Renal pelvis (tissue), 12 donors: ENCODE measurements at places on chromosomes 2 and 18.

GRCh38 chr2:143176606-143177005 is 47.4 kb downstream of the ARHGAP15 start:
- DNase-seq = no peak

GRCh38 chr2:227782804-227783203 is 30.8 kb upstream of the CCL20 start:
- DNase-seq = no peak

DNA sequence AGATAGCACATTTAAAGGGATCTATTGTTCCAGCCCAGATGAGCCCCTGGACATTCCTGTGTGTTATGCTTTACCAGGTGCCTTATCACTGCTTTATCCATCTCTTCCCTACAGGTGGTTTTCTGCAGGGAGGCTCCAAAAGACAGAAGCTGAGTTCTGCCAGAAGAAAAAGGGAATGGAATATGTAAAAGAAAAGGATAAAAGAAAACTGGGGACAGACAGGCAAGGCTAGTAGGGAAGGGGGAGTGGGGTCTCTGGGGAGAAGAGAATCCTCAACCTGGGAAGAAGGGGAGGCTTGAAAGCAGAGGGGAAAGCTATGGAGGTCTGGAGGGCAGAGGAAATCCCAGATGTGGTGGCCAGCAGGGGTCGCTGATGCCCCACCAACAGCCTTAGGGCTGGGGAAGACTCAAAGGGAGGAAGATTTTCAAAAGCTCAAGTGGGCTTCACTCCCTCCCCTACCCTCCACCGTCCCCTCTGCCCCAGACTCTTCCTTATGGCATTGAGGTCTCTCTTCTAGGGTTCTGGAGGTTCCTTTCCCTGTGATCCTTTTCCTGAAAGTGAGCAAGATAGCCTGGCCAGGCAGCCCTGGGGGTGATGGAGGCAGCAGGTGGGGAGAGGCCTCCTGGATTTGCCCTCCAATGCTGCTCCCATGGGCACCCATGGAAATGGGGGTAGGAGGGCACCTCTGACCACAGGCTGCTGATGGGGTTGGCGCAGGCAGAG is 178.1 kb upstream of the PKDCC start:
- DNase-seq = peak; percentile 72

- DNase-seq = no peak
Measured at GRCh38 chr2:13030606-13031005, 313.9 kb downstream of the TRIB2 start.

- DNase-seq = no peak
Measured at GRCh38 chr2:105537466-105537865, 138.6 kb upstream of the FHL2 start.

DNA sequence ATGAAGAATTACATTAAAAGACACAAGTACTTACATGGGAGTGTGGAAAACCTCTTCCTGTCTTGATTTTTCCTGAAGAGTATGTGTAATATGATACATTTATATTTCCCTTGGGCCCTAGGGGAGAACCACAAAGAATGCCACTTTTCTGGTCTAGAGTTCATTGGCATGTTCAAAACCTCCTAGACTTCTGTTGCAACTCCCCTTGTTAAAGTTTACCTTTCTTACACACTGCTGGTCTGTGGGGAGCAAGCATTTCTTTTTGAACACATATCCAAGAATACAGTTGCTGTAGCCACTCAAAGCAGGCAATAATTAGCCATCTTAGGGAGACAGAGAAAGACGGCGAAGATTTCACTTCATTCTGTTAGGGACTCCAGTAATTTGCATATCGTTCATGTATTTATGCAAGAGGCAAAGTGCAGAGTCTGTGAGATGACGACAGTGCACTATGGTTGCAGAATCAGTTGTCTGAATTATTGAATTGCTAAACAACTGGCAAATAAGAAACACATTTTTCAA is 103.5 kb downstream of the NOL4 start:
- peak; percentile 40 for DNase-seq

DNA sequence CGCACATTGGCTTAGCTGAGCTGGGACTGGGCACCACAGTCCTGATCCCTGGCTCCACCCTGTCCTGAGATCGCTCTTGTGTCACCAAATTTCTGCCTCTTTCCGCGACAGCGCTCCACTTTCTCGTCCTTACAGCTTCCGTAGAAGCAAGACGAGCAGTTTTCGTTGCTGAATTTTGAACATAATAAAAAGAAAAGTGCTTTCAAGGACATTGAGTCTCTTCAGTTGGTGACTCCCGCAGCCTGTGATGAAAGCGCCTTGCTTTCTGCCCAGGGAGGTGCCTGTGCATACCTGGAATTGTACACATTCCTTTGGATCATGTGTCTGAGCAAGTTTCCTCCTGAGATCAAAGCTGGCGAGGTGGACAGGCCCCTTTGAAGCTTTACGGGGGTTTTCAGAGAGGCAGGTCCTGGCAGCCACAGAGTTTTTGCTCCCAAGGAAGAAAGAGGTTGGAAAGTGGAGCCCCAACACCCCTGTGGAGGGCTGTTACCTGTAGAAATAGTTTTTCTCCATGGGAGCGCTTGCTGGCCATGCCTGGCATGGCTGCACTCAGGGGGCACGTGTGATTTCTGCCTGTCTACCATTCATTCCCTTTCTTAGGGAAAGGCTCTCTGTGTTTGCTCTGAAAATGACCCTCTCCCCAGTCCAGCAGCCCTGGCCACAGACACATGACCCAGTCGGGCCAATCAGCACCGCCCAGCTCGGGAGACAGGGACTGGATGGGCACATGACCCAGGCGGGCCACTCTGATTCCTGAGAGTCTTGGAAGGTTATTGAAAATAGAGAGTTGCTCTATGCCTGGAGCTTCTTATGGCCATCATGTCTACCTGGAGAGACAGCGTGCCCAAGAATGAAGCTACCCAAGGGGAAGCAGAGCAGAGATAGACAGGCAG is 115.6 kb upstream of the OTOS start:
- peak; percentile 77 for DNase-seq

- DNase-seq = peak; percentile 74
Measured at GRCh38 chr2:115161081-115161770, 718.8 kb downstream of the DPP10 start.

- no peak for DNase-seq
Measured at GRCh38 chr2:16348821-16349515, 316.7 kb downstream of the CYRIA start.

DNA sequence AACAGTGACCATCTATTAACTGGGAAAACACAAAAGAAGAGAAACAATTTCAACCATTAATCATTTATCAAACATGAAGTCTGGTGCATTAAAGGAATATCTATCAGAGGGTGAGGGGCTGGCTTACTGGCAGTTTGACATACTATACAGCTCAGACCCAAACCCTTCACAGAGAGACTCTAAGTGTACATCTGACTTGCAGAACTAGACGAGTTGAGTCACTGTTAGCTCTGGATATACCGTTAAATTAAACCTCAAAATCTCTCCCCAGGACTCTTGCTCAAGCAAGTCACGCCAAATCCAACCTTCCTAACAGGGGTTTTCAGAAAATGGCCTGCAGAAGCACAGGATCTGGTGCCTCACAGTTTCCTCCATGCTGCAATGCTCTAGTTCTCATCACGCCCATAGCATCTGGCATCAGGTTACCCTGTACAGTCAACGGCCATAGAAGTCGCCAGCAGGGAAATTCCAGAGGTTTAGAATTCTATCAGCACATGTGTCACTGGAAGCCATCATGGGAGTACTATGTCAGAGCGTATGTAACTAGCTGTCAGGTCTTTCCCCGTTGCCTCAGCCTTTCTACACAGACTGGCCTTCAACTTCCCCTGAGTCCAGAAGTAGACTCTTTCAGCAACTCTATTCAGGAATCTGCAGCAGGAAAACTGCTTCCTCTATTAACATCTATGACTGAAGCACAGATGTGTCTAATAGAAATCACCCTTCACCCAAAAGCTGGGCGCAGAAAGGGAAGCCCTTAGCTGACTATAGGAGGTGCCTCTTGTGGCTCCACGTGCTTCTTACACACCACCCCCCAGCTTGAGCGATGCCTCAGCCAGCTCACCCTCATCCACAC is 9.3 kb downstream of the TGOLN2 start:
- DNase-seq = peak; percentile 74

GRCh38 chr2:32901313-32901712 is 45.4 kb upstream of the LTBP1 start:
- no peak for DNase-seq

GRCh38 chr2:25340181-25340921 is 1.4 kb downstream of the DNMT3A start:
- peak; percentile 41 for DNase-seq

DNA sequence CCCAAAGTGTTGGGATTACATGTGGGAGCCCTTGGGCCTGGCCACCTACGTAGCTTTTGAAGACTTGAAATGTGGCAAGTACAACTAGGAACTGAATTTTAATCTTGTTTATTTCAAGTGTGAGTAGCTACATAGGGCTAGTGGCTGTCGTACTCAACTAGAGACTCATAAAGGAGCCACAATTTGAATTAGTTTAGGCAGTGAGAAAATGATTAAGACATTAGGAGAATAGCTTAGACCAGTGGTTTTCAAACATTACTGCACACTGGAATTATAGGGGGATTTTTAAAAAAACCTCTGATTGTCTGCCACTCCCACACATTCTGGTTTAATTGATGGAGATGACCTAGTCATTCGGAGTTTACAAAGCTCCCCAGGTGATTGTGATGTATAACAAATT is 127.1 kb downstream of the FMNL2 start:
- DNase-seq = no peak

DNA sequence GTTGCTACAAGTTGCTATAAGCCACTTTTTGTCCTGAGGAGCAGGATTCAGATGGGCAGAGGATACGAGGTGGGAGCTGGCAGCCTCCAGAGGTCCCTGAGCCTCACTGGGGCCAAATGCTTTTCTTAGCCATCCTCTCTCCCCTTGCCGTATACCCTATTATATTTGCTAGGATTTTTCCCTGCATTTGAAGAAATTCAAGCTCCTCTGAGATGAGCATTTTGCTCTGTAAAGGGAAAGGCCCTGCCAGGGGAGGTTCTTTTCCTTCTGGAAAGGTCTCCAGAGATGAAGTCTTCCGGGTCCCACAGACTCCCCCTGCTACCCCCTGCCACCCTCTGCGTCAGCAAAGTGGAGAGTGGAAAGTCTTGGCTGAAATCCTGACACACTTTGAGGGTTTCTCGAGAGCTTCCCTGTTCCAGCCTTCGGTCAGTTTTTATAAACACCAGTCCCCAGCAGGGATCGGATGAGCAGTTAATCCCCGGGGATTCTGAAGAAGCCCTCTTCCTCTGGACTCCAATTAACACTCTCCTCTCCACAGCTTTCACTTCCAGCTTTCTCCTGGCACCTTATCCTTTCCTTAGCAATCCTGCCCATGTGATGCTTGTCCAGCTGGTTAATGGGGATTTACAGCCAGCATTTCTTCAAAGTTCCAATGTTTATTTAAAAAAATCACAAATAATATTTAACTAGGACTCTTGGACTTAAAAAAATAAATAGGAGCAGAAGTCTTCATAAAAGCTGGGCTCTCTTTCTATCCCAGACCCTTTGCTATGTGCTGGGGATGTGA is 13.1 kb downstream of the CYRIA start:
- DNase-seq = no peak

DNA sequence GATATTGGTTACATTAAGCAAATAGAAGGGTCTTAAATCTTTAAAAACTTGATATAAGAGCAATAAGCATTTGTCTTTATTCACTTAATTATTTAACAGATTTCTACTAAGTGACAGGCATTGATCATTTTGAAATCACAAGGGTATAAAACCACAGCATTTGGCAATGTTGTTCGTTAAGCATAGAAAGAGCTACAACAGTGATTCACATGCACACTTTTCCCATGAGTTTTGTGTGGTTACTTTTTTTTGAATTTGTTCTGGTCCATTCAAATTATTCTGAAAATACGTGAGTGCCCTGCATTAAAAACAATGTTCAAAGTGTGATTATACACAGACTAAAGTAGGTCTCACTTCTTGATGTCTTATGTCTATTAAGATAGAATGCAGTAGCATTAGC is 52.2 kb downstream of the LYPD6B start:
- no peak for DNase-seq

DNA sequence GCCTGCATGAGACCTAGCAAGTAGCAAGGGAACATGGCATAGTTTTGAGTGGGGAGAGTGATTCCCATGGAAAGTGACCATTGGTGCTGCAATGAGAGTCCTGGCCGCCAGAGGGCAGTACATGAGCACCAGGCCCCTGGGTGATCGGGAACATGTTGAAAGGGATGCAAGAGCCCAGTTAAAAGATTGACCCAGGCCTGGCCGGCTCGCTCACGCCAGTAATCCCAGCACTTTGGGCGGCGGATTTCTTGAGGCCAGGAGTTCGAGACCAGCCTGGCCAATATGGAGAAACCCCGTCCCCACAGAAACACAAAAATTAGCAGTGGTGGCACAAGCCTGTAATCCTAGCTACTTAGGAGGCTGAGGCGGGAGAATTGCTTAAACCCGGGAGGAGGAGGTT is 22.2 kb downstream of the FAP start:
- no peak for DNase-seq

DNA sequence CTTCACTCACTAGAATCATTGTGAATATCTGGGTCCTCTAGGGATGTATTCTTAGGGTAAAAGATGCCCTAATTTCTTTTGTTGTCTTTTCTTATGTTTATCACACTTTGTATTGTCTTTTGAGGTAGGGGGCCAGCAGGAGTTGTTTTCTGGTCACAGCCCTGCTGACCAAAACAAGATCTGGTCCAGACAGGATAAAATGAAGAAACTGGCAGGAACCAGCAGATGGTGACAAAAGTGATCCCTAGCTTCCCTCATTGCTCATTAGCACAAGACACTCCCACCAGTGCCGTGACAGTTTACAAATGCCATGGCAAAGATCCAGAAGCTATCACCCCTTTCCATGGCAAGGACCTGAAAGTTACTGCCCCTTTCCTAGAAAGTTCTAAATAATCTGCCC is 81.7 kb upstream of the CCDC85A start:
- DNase-seq = no peak

DNA sequence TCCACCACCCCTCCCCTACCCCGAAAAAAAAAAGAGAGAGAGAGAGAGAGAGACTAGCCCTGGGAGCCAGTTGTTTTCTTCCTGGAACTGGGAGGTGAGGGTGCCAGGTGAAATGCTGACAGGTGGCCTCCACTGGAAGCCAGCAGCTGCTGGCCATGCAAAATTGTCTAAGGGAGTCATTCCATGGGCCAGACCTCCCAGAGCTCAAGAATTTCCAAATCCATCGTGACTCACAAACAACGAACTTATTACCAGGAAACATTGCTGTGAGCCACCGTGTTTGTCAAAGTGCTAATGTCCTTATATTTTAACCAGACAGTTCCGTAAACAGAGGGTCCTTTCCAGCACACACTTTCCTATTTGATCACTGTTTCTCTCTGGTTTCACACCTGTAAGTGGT is 68.5 kb upstream of the PID1 start:
- no peak for DNase-seq

DNA sequence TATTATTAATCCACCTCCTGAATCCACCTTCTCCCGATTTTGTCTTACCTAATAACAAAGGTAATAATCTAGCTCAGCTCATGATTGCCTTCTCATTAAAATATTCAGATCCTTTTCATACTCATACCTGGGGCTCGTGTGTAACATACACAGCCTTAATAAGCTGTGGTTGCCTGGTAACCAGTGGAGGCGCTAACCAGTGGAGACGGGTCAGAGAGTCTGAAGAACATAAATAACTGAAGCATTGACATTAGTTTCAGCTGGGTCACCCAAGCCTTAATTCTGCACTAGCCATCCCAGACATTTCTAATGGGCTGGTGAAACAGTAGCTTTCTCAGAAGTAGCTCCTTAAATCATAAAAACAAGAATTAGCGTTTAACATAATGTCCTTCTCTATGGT is 14.8 kb upstream of the DTNA start:
- peak; percentile 75 for DNase-seq
